ENCODE measurements at places on chromosomes 5 and 9.

- DNase-seq = no peak
Observed at GRCh38 chr5:156913719-156914370, 49.2 kb downstream of the TIMD4 start.

DNA sequence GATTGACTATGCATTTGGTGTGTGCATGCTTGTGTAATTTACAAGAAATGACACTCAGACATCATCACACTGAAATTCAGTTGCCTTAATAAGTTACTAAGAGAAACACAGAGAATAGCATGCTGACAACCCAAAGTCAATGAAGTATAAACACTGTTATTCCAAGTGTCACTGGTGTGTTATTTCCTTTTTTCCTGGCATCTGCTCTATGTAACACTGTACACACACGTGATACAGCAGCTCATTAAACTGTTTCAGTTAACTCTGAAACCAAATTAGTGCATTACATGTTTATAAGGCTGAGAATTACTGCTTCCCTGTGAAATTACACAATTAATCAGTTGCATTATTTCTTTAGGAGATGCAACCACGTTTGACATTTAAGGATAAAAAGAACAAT lies 252.7 kb downstream of the EFNA5 start:
- DNase-seq = no peak

DNA sequence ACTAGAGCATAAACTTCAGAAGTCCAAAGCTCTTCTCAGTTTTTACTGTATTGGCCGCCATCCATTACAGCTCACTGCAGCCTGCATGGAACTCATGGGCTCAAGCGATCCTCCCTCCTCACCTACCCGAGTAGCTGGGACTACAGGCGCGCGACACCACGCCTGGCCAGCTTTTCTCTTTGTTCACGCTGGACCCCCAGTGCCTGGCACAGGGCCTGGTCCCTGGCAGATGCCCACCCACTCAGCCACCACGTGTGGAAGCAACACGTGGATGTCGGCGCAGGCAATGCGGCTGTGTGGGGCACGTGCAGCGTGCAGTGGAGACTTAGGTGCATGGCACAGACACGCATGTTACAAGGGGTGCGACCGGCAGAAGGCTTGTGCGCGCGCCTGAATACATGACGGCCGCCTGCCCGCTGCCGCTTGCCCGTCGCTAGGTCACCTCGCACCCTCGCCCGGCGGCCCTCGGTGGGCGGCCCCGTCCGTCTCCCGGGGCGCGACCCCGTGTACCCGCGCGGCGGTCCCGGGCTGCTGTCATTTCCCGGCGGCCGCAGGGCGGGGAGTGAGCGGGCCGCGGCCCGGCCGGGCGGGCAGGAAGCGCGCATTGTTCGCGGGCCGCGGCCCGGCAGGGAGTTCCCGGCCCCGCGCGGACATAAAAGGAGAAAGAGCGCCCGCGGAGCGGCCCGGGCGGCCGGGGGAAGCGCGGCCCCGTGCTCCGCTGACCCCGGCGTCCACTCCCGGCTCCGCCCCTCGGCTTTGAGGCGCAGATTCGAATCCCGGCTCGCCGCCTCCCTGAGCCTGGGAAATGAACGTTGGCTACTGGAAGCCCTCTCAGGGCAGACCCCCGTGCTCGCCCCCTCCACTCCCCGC lies 24.1 kb upstream of the PTGS1 start:
- no peak for DNase-seq

GRCh38 chr5:167785901-167786300 lies 505.5 kb upstream of the WWC1 start:
- DNase-seq = no peak

- no peak for DNase-seq
Observed at GRCh38 chr5:40717281-40717680, 37.6 kb downstream of the PTGER4 start.

- DNase-seq = no peak
Observed at GRCh38 chr9:122213589-122214413, 15.0 kb downstream of the LHX6 start.

- no peak for DNase-seq
Observed at GRCh38 chr9:92660266-92660665, 9.7 kb downstream of the IPPK start.

DNA sequence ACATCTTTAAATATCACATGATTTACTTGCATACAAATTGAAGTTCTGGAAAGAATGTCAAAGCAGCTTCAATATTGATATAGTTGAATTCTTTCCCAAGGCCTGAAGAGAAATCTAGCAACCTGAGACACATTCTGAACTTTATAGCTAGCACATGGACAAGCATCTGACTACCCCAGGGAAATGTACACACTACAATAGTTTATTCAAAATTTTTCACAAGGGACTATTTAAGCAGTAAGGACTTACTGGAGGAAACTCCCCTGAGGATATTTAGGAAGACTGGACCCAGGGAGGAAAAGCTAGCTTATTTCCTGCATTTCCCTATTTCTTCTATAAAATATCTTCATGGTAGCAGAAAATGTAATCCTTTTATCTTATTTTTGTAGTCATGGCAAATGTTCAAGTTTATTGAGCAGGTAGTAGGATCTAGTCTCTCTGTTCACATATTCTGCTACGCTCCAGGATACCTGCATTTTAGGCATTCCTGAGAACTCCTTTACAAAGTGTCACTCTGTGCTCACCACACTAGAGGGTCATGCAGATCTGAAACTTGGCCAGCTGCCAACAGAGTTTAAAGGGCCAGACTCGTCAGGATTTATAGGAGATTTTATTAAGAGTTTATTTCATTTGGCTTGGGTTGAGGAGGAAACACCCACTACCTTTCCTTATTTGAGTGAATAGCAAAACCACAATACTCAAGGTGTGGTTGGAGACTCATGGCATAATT lies 348.4 kb upstream of the FTMT start:
- DNase-seq = no peak

GRCh38 chr5:135478938-135479337 lies 26.8 kb upstream of the TIFAB start:
- DNase-seq = no peak

GRCh38 chr5:132601071-132601728 lies 44.4 kb downstream of the RAD50 start:
- no peak for DNase-seq

DNA sequence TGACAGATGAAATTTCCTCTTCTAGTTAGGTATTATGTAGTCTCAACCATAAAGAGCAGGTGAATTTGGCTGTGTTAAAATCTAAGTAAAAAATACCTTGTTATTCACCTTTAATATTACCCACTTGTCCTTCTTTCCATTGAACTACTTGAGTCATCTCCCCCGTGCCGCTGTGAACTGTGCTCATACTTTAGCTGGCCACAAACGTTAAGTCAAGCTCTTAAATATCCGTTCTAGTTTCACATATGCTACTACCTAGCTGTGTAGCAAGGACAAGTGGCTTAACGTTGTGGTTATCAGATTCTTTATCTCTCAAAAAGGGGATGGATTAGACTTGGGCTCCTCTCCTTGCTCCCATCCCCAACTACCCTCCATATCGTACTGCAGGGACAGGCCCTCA lies 110.4 kb downstream of the EFNA5 start:
- no peak for DNase-seq

- no peak for DNase-seq
Observed at GRCh38 chr9:133509179-133510083, 15.3 kb downstream of the MYMK start.

GRCh38 chr5:41956943-41957342 lies 31.9 kb downstream of the FBXO4 start:
- no peak for DNase-seq

- DNase-seq = no peak
Observed at GRCh38 chr5:96651047-96651446, 11.1 kb upstream of the CAST start.

DNA sequence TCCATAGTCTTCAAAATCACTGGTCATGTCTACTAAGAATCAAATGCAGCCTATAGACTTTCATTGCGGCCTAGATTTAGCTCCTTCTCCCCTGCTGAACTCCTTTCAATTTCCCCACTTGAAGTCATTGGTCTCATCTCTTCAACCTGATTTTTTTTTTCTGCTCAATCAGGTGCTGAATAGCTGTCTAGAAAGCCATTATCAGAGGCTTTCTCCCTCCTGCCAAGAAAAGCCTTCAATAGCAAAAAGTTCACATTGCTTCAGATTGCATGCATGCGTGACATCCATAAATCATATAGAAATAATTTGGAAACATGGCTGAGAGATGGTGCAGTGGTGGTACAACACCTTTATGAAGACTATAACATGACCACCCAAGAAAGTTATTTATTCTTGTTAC lies 316.2 kb downstream of the PLK2 start:
- DNase-seq = no peak

DNA sequence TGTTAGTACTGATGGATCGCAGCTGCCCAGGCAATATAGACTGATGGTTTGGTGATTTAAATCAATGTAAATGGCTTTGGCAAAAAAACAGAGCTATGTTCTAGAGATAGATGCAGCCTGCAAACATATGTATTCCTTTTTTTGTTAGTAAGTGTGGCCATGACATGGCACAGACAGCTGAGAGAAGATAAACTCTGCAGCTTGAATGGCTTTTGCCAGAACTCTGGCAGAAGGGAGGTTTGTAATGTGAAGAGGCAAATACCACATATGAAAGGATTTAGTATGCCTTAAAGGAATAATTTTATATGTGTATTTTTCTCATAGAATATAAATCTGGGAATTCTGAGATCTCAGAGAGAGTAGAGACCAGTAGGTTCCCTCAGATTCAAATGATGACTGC lies 340.2 kb upstream of the DMAC1 start:
- DNase-seq = no peak

DNA sequence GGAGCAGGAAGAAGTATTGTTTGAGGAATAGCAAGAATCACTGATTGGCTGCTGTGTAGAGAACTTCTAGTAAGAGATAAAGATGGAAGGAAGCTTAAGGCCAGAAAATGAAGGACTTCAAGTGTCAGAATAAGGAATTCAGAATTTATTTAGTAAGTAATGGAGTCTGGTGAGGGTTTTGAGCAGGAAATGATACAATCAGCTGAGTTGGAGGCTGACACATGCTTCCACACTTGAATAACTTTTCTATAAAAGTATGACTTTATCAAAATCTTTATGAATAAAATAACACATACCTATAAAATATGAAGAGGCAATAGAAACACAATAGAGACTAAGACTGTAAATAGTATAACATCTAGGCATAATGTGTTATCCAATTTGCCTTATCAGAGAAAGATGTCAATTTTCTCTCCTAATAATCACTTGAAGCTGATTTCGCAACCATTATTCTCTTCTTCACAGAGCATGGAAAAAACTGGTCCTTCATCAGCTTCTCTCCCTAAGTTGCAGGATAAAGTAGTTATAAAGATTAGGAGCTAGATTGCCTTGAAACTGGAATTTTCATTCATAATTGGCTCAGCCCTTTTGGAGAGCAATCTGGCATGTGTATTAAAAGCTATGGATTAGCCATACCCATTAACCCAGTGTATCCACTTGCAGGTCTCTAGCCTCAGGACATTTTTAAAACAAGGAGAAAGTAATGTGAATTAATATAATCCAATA lies 143.4 kb downstream of the ZNF608 start:
- DNase-seq = no peak

- no peak for DNase-seq
Observed at GRCh38 chr9:120759755-120760400, 33.3 kb downstream of the FBXW2 start.

GRCh38 chr9:87084407-87084806 lies 137.1 kb upstream of the GAS1 start:
- no peak for DNase-seq

- DNase-seq = no peak
Observed at GRCh38 chr9:105121861-105122430, 122.5 kb upstream of the SLC44A1 start.

DNA sequence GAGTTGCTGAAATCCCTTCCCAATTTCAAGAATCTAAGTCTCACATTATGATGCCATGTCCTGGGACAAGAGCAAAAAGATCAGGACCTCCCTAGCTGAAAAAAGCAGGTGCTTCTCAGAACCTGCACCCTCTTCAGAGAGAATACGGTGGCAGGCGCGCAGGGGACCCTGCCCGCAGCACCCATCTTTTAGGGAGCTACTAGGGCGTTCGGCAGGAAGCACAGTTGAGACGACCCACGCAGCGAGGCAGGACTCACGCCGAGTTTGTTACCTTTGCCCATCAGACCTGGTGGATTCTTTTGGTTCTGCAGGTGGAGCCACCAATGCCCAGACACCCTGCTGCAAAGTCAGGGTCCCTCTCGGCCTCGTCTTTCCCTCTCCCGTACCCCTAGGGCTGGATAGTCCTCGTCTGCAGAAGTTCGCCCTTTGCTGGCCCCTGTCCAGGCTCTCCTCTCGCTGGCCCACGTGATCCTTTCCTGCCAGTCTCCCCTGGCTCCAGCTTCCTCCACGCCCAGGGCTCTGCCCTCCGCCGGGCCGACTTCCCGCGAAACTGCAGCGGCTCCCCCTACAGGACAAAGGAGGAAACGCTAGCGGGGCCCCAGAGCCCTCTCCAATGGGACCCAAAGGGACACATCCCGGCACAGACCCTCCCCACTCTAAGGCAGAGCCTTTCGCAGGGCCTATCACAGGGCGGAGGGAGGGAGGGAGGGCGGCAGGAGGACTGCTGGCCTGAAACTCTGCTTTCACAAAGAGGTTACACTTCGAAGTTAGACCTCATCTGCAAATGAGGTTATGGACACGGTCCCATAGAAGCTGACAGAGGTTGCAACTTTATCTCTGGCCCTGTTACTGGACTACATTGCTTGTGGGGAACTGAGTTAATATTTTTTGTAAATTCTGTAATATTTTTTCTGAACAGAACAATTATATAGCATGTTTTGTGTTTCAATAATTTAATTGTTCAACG lies 28.8 kb downstream of the TMEM174 start:
- peak; percentile 38 for DNase-seq

GRCh38 chr5:126976520-126977172 lies 53.7 kb downstream of the MARCHF3 start:
- no peak for DNase-seq

DNA sequence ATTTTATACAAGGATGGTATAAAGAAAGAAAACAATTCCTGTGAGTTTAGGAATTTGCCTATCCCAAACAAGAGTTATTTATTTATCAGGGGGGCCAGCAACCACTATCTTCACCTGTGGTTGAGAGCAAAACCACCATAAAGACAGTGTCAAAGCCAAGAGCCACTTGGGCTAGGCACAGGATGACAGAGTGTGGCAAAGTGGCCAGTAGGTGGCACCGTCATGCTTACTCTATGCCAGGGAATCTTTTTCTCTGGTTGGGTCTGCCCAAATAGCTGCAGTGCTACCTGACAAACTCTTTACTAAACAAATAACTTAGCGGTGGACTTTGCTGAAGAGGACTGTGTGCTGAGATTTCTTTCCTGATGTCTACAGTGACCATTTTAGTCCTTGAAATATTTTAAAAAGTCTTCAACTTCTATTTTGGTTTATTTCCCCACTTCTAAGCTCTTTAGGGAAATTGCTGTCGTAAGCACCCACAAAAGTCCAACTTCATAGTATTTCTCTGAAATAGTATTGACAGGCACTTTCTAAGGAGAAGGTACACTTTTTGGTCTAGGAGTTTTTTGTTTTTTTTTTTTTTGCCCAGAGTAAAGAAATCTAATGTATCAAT lies 285.0 kb downstream of the RFX3 start:
- DNase-seq = peak; percentile 26

Measured in activated CD4-positive, CD25-positive, alpha-beta regulatory T cell treated with anti-CD3 and anti-CD28 coated beads, Interleukin-2, amount 50 U/mL, for 16 hours (primary cell).